ENCODE measurements at places on chromosomes 5 and 9.

- no peak for DNase-seq
Measured at GRCh38 chr9:126564128-126564527, 49.6 kb upstream of the LMX1B start.

DNA sequence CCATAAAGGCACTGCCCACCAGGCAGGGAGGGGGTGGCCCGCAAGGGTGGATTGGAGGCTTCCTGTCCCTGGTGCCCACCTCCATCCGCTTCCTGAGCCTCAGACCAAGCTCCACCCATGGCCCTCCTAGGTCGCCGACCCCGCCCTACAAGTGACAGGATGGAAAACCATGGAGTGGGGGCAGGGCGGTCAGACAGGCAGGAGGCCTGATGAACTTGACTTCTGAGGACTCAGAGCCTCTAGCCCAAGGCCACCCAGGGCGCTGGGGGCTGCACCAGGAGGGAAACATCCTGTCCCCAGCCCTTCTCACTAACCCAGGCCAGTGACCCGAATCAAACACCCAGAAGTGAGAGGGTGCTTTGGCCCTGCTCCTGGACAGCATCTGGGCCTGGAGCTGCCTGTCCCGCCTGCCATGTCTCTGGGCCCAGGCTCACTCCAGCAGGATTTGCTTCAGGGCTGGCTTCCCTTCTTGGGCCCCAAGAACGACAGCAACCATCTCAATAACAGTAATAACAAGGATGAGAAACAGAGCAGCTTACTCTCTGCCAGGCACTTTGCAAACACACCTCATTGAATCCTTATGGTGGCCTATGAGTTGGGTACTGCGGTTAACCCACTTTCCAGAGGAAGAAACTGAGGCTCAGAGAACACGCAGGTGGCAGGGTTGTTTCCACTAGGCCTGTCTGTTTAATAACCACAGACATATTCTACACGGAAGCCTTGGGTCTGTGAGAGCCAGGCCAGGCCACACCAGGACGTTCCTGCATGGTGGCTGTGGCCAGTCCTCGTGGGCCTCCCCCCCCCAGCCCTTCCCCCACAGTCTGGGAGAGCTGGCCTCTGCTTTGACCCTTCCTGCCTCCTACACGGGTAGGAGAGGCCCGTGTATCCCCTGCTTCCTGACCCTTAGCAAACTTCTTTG is 4.4 kb upstream of the ST6GALNAC6 start:
- peak; percentile 46 for DNase-seq

- no peak for DNase-seq
Measured at GRCh38 chr5:38373743-38374142, 115.4 kb downstream of the EGFLAM start.

DNA sequence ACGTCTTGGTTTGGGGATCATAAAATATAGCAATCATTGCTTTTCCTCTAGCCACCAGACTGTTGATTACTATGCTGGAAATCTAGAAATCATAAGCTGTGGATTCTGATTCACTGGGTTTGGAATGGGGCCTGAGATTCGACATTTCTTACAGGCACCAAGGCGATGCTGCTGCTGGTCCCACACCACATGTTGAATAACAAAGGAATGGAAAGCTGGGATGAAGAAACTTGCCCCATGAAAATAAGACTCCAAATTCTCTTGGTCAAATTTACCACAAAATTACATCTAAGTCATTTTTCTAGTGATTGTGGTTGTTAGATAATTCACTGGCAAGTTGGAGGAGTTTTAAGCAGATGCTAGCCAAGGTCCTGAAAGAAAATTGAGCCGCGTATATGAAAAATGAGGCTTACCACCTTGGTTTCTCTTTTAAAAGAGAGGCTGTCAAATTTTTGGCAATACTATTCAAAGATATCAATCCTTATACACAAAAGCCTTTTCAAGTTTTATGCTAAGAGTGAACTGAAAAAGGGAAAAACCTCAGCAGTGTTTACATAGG is 23.0 kb upstream of the MEIKIN start:
- DNase-seq, result no peak

DNA sequence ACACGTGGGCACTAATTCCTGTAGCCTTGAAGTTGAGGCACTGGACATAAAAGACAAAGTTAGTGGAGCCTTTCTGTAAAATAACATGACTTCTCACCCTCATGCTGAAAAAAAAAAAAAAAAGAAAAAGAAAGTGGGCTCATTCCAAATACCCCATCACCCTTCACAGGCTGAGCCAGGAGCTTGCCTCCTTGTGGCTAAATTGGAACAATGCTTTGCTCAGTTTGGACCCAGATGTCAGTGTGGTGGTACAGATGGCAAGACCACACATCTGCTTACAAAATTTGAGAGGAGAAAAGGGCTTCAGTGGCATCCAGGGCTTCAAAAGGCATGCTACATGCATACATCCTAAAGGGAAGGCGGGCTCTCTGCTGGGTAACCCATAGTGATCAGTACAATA is 342.8 kb downstream of the EBF1 start:
- DNase-seq, result no peak

DNA sequence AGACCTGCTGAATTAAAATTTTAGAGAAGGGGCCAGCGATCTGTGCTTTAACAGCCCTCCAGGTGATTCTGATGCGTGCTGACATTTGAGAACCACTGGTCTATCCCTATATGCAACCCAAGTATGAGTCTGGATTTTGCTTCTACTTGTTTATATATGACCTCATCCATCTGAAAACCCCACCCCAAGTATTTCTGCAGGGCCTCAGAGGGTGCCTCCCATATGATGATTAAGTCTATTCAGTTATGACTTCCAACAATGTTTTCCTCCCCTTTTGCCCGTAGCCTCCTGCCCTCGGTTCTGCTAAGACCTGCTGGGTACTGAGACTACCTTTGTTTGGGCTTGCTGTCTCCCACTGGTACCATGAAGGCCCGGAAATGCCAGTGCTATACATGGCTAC is 376.0 kb upstream of the SMARCA2 start:
- no peak for DNase-seq

GRCh38 chr5:39186722-39187539 is 32.4 kb downstream of the FYB1 start:
- DNase-seq, result no peak

DNA sequence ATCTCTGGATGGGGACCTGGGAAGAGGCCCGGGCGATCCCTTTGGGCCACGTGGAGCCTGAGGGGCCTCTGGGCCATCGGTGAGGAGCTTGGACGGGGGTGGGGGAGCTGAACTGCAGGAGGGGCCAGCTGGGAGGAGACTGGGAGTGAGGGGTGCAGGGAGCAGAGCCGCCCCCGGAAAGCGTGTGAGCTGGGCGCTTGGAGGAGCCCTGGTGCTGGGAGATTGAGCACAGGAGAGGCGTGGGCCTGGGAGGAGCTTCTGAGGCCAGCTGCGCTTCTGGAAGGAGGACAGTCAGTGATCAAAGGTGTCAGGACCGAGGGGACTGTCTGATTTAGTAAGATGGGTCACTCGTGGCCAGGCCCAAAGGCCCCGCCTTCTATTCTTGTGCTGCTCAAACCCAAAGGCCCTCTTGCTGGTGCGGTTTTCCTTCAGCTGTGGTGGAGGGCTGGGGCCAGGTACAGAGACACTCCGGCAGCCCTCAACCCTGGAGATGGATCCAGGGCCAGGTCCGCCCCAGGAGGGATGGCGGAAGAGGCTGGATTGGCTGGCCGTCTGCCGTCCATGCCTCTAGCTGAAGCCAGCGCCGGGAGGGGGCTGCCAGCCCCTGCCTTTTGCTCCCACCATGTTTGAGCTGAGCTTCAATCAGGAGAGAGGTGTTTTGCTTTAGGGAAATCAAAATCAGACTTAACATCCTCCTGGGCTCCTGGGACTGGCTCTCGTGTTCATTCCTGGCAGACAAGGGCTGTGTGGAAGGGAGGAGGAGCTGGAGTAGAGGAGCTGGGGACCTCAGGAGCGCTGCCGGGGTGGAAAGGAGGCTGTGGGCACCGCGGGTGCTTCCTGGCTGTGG is 21.6 kb downstream of the NCS1 start:
- no peak for DNase-seq

DNA sequence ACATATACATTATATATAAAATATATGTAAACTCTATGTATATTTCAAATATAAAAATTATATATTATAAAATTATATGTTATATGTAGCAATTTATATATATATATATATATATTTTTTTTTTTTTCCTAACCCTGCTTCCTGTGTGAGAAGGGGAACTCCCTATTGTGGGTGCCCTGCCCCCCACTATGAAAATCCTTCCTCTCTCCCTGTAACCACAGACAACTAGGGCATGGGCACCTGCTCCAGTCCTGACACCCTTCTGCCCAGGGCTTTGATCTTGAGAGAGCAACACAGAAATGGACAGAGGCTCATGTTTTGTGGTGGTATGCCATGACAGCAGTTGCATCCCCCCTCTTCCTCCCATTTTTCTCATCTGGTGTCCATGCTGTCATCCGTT is 148.7 kb upstream of the IL12B start:
- no peak for DNase-seq

DNA sequence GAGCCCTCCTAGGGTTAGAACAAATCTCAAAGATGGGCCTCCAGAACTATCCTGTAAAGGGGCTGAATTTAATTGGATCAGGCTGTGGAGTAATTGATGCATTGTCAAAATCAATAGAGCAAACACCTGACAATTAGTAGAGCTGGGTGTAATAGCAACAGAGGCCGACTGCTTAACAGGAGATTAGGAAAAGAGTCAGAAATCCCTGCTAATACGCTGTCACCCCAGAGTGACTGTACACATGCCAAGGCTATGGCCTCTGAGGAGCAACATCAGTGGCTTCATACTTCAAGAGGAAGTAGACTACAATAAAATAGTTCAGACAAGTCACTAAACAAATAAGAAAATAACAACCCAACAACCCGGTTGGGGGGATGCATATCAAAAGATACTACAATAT is 18.7 kb upstream of the GRPEL2 start:
- DNase-seq, result no peak

DNA sequence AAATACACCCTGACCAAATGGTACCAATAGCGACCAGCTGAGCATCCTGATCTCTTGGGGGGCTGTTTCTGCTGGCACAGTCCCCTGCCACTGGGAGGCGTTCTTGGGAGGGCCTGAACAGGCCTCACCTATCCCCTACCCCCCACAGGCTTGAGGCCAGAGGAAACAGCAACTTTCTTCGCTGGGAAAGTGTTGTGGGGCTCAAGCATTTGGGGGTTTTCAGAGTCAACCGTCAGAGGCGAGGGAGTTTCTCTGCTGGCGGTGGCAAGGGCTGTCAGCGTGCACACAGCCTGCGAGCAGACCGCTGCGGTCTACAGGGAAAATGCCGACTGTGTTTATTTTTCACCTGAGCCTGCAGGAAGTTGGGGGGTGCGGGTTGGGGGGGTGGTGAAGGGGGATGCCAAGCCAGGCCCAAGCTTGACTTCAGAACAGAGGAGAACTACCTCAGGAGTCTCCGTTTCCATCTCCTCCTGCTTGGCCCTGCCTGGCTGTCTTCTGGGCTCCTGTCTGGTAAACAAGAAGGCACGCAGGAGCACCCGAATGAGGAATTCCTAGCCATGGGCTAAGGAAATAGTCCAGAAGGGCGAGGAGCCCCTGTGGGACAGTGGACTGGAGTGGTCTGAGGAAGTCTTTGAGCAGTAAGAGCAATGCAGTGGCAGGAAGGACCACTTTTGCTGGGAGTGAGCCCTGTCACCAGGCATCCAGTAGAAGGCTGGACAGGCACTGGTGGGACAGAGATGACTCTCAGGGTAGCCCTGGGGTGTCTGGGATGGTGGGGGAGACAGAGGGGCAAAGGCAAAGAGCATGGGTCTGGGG is 18.1 kb downstream of the TCF7 start:
- no peak for DNase-seq

DNA sequence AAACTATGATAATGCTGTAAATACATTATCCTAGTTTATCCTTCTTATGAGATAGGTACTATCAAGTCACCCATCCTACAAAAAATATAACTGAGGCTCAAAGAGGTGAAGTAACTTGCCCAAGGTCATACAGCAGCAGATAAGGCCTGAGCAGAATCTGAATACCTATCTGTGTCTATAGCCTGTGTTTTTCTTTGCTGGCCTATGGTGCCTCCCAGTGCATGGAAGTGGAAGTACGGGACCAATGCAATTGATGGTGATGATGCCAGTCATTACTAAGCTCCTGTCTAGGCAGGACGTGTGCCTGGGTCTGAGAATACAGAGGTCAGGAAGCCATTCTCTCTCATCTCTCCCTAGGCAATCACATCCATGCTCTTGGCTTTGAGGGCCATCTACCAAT is 67.8 kb downstream of the FAT2 start:
- peak; percentile 23 for DNase-seq

GRCh38 chr9:70195456-70195855 is 63.3 kb upstream of the SMC5 start:
- no peak for DNase-seq

GRCh38 chr9:130446101-130446861 is 1.5 kb downstream of the ASS1 start:
- no peak for DNase-seq

DNA sequence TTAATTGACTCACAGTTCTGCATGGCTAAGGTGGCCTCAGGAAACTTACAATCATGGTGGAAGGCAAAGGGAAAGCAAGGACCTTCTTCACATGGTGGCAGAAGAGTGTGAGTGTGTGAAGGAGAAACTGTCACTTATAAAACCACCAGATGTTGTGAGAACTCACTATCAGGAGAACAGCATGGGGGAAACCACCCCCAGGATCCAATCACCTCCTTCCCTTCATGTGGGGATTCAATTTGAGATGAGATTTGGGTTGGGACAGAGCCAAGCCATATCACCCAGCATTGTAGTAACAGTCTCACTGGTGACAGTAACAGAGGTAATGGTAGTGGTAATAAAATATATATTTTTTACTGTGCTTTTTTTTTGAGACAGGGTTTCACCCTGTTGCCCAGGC is 18.1 kb downstream of the ZBTB5 start:
- DNase-seq, result no peak

Measured in neural crest cell (in vitro differentiated cells).